ENCODE measurements at places on chromosomes 5 and 9.

DNA sequence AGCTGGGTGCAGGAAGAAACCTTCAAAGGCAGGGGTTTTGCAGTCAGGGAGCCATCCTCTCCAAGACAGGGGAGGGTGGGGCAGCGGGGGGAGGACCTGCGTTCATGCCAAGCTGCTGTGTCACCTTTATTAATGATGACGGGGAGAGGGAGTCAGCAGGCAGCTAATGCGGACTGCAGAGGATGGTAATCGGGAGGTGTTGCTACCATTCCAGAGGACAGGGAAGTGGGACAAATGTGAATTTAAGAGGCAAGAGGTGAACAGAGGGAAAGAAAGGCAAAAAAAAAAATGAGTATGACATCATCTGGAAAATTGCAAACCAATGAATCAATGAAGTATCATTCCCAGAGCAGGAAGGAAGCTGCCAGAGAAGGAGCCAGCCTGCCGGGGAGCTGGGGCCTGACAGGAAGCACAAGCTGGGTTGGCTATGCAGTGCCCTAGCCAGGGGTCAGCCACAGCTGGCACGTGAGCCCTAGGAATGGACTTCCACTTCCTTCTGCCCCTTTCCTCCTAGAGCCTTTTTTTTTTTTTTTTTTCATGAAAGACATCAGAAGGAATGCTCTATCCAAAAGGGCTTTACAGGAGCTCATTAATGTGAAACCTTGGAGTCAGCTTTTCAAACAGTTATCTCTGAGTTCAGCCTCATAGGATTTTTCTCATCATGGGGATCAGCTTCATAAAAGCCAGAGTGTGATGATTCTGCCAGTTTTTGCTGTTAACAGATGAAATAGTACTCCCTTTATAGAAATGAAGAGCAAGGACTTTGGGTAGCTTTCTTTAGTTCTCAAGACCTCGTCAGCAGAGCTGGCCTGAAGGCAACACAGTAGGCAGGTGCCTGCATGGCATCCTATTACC is 9.2 kb downstream of the INSYN2B start:
- peak; percentile 94 for DNase-seq

- DNase-seq, result peak; percentile 77
Observed at GRCh38 chr9:109010746-109011145, 2.6 kb downstream of the CTNNAL1 start.

GRCh38 chr9:20815923-20816703 is 132.1 kb downstream of the FOCAD start:
- DNase-seq, result no peak

DNA sequence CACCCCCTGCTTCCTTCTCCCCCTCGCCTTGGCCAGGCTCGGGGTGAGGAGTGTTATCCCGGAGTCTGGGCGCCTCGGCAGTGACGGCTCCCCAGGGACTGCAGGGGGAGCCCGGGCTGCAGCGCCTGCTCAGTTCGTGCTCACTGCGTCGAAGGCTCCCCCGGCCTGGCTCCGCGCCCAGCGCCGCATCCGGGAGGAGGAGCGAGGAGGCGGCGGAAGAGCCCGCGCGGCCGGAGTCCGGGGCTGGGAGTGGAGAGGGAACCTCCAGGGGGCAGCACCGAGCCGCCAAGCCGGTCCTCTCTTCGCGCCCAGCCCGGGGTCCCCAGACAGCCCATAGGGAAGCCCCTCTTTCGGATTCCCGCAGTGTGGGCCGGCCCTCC is 1.3 kb upstream of the EGR1 start:
- peak; percentile 95 for DNase-seq

DNA sequence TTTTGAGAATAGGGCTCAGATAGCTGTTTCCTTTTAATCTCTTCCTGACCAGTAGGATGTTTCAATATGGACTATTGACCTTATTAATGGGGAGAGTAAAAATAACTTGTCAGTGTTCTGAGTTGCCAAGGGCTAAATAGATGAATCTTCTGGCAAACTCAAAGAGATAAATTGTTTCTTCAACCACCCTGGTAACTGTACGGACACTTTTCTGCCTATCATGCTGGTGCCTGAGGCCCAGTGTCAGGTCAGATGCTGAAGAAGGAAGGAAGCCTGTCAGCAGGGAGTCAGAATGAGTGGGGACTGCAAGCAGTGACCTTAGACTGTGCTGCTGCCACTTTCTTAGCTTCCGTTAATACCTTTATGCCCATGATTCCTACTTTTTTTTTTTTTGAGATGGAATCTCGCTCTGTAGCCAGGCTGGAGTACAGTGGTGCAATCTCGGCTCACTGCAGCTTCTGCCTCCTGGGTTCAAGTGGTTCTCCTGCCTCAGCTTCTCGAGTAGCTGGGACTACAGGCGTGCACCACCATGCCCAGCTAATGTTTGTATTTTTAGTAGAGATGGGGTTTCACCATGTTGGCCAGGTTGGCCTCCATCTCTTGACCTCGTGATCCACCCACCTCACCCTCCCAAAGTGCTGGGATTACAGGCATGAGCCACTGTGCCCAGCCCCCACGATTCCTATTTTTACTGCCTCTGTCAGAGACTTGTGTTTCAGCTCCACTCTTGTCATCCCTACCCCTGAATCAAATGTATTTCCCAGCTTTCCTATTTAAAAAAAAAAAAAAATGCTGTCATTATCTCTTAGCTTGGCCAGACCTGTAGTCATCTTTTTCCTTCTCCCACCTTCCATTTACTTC is 33.7 kb downstream of the TGFBR1 start:
- DNase-seq, result no peak

GRCh38 chr5:149830579-149830978 is 100.5 kb downstream of the PPARGC1B start:
- DNase-seq, result no peak

- peak; percentile 14 for DNase-seq
Observed at GRCh38 chr9:134496413-134497282, 145.0 kb upstream of the COL5A1 start.

DNA sequence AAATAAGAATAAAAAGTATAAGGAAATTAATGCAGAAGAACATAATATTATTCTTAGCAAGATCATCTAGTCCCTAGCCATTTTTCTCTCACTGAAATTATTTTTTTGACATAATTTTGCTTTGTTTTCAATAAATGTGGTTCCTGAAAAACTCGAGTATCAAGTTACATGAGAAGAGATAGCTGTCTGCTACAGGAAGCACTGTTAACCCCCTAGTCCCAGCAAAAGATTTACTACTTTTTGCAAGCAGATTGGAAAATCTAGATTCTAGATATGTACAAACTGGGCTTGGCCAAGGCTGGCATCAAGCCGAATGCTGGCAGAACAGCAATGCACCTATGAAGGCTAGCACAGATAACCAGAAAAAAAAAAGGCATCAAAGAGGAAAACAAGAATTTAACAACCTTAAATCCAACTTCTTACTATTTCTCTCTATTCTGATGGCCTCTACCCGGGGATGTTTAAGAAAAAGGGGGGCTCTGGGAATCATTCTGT is 21.9 kb upstream of the ISCA1 start:
- DNase-seq, result no peak

- no peak for DNase-seq
Observed at GRCh38 chr5:141783005-141783946, 94.9 kb downstream of the PCDH1 start.

DNA sequence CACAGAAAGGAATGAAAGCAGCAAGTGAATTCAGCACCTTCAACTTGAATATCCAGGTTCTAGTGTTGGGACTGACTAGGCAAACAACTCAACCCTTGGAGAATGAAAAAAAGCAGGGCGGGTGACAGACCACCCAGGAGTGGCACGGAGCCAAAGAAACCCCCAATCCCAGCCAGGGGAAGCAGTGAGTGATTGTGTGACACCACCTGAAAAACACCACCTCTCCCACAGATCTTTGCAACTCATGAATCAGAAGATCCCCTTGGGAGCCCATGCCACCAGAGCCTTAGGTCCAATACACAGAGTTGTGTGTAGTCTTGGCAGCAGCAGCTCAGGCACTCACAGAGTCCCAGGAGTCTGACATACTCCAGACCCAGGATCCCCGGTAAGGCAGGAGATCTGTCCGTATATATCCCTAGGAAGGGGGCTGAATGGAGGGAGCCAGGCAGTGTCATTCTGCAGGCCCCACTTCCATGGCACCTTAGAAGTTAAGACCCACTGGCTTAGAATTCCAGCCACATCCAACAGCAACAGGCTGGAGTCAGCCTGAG is 22.1 kb upstream of the ROR2 start:
- no peak for DNase-seq

DNA sequence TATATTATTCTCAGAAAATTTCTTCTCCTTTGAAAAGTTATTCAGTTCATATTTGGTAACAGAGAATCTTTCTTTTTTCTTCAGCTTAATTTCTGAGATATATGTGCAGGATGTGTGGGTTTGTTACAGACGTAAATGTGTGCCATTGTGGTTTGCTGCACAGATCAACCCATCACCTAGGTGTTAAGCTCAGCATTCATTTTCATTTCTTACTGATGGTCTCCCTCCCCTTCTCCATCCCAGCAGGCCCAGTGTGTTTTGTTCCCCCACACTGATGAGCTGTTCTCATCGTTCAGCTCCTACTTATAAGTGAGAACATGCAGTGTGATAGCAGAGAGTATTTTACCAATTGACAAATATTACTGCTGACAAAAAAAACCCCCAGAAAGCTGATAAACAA is 330.0 kb upstream of the CHD1 start:
- no peak for DNase-seq

DNA sequence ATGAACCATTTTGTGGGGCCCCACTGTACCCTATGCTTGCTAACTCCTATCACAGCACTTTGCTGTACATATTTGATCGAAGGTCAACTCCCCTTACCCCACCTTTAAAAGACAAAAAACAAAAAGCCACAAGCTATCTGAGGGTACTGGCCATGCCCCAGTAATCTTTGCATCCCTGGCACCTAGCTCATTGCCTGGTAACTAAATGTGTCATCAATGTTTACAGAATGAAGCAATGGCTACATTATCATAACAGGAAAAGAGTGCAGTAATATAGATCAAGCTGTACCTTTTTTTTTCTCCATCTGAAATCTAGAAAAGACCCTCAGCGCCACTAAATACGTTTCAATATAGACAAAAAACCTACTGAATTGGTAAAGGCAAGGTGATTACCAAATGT is 188.0 kb downstream of the ELAVL2 start:
- no peak for DNase-seq

- no peak for DNase-seq
Observed at GRCh38 chr5:139701056-139701741, 53.0 kb downstream of the CXXC5 start.

DNA sequence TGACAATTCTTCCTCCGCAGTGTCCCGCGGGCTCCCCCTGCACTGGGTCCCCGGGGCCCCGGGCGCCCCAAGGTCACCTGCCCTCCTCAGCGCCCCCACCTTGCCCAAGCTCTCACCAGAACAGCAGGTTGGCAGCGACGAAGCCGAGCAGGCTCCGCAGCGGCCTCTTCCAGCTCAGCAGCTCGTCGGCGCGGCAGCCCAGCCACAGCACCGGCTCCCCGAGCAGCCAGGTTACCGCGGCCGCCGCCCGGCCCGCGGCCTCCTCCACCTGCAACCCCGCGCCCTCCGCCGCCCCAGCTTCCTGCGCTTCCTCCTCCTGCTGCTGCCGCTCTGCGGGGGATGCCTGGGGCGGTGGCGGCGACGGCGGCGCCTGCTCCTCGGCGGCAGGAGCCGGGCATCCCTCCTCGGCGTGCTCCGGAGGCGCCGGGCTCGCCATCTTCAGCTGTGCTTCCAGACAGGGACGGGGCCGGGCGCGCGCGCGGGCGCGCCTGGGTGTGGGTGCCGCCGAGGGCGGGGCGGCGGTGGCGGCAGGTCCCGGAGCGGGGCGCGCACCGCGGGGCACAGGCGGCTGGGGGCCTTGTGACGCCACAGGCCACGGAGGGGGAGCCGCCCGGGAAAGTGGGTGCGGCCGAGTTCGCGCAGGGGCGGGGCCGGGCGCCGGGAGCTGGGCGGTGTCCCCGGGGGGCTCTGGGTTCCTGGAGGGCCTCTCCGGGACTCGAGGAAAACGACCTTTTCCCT is at the start of gene RETREG1:
Gene RETREG1, minus strand, starts transcription at position 462 of the 738 bp plus-strand sequence. Its CDS starts 26 bp downstream, at position 436.
- DNase-seq, result peak; percentile 9

DNA sequence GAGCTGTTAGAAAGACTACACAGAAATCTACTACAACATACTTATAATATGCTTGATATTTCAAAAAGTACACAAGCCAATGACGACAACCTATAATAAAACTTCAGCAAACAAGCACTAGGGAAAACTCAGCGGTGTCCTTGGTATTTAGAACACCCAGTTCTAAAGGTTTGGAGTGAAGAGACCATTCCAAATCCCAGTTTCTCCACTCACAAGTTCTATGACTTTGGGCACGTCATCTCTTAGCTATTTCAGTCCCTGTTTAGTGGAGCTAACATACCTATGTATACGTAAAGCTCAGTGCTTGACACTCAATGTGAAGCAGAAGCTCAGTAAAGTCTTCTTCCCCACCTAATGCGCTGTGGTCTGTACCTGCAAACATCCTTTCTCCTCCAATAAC is 52.8 kb downstream of the MLLT3 start:
- DNase-seq, result no peak

DNA sequence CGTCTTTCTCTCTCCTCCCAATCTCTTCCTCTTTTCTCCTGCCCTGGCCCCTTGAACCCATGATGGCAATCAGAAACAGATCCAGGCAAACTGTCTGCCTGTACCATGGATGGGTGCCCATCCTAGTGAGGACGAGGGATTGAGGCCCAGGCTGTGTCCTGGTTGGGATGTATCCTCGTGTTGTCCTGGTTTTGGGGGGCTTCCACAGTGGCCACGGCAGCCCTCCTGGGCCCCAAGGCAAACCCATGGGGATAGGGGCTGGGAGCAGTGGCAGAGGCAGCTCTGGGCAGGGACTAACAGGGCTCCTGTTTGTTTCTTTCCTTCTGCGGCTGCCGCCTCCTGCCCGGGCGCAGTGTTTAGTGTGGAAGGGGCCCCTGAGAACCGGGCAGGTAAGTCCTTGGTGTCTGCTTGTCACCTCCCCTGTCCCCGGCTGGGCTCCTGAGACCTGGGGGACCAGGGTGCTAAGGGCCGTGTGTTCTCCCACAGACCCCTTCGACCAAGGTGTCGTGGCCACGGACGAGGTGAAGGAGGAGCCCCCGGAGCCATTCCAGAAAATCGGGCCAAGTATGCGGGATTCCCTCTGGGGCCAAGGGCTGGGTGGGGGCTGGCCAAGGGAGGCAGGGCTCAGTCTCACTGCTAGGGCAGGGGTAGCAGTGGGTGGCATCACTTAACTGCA is 70.0 kb downstream of the AMBP start:
- no peak for DNase-seq

- DNase-seq, result no peak
Observed at GRCh38 chr5:150621301-150621700, 19.2 kb upstream of the SYNPO start.

DNA sequence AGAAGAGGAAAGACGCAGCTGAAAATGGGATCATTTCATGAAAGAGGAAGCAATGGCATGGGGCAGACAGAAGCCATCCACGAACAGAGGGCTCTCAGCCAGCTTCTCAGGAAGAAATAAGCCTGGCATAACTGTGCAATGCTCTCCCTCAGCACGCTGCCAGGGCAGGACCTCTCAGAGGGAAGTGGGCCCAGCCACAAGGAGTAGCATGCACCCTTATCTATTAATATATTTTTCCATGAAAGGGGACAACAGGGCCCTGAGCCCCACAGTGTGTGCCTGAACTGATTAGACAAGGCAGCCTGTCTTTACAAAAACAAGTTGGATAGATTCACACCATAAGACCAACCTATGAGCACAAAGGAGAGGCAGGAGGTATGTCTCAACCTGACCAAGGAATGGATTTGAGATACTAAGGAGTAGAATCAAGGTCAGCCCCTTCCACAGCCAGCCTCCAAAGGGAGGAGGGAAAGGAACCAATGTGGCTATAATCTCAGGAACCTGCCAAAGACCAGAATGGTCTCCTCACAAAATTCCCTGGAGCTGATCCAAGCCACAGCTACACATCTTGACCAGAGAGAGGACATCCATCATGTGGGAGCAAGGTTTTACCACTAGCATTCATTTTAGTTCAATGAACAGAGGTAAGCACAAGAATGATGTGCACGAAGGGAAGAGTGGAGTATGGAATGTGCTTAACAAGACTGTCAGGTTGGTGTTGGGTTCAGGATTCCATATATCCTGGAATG is 154.8 kb downstream of the SIL1 start:
- DNase-seq, result no peak

All from HCEC 1CT (cell line).